ENCODE measurements at places on chromosomes 4 and X.

DNA sequence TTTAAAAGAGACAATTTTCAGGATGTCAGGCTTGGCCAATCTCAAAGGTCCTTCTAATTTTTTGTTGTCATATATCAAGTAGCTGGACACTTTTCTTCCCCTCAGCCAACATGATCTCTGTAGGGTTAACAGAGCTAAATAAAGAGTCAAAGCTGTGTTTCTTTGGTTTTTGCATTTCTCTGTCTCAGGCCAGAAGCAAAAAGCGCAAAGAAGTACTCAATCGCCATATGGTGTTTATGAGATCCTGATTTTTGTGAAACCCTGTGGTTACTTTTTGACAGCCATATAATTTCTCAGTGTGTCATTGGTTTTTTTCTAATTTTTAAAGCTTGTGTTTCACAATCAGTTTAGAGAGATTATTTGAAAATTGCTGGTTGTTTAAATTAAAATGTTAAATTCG is 111.9 kb downstream of the MAPK10 start:
- DNase-seq: no peak

DNA sequence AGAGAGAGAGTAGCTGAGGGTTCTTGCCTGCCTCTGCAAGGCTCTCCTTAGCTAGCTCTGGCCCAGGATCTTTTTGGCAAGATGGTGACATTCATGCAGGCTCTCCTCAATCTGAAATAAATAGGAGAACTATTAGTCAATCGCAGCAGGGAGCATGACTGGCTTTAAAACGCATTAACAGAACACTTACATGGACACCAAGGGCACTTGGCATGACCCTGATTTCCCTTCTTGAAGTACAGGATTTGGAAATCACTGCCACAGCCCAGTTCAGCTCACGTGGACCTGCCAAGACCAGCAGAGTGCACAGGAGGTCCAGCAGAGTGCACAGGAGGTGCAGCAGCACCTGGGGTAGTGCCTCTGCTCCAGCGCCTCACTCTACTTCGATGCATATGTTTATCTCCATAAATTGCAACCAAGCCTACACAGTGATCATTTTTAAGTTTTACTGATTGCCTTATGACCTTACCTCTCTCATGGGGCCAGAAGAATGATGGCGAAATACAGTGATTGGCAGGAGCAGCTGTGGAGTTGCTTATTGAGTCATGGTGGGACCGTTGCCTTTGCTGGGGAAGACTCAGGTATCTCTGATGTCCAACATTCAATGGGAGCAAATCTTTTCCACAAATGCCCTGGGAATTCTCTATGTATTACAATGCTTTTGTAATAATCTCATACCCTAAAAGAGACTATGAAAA is 122.4 kb downstream of the SYNPO2 start:
- DNase-seq: no peak

- no peak for DNase-seq
Measured at GRCh38 chr4:83177182-83177581, 62.7 kb upstream of the PLAC8 start.

DNA sequence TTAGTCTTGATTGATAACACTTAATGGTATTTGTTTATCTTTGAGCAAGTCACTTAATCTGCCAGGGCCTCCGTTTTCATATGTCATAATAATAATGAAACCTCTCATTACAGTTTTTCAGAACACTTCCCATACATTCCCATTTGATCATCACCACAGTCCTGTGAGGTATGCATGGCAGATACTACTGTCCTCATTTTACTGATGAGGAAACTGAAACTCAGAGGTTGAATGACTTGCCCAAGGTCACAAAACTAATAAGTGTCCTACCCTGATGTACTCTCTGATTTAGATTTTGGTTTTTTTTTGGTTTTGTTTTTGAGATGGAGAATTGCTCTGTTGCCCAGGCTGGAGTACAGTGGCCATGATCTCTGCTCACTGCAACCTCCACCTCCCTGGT is 25.7 kb downstream of the ZFX start:
- DNase-seq: no peak

DNA sequence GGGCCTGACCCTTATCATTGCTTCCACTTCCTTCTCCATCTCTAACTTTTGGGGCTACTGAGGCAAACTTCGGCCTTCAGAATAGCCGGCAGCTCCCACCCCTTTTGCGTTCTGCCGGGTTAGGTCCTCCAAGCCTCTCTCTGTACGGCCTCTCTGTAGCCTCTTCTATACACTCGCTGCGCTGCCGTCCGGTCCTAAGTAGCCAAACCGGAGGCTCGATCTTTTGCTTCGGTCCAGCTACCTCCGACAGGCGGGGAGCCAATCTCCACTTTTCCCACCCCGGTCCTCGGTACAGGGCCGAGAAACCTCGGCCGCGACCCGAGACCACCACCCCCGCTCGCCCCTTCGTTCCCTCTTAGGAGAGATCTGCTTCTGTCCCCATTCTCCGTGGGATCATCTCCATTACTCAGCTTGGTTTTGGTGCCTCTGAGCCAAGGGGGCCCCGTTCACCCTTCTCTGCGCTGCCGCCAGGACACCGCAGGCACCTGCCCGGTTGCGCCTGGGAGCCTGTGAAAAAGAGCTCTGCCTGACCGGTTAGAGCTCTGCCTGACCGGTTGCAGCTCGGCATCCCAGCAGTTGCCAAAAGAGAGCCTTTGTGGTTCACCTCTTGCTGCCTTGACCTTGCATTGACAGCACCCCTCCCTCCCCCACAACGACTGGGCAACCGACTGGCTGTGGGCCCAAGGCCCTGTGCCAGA is 1.0 kb upstream of the HTR2C start:
- DNase-seq: no peak

GRCh38 chr4:26861434-26862186 is 969 bp downstream of the STIM2 start:
- peak; percentile 62 for DNase-seq

DNA sequence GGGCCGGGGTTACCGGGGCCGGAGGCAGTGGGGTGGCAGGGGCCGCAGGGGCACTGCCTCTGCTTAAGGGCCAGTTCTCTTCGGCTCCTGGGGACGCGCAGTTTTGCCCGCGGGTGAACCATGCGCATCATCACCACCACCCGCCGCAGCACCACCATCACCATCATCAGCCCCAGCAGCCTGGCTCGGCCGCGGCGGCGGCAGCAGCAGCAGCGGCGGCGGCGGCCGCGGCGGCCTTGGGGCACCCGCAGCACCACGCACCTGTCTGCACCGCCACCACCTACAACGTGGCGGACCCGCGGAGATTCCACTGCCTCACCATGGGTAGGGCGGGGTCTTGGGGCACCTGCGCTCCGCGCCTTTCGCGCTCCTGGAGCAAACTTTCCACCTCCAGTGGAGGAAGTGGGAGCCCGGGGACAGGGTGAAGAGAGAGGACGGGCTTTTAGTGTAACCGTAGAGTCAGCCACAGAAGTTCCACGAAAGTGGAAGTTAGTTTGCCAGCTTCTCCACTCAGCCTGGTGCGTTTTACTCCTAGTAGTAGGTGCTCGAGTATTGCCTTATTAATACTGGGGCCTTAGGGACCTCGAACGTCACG is 729 bp downstream of the GSX2 start:
- DNase-seq: no peak

- no peak for DNase-seq
Measured at GRCh38 chr4:179027569-179027968, 1585.3 kb upstream of the AGA start.

DNA sequence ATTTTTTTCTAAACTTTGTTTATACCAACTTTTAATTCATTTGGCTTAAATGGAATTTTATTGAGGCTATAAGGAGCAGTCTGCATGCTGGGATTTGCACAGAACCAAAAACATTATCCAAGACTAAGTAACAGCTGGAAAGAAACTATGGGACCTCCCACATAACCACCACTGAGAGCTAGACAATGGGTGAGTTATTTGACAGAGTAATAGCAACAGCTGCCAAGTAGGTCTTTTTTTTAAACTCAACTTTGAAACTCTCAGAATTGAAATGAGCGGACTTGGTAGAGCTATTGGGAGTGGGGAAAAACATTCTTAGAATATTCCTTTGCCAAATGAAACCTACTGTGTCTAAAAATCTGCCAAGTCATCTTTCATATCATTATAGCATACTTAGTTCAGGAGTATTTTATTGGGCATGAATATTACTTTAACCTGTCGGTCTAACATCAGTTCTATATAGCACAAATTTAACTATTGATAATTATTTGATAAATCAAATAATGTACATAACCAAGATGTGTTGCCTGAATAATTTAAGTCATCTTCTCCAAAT is 1428.0 kb downstream of the PCDH7 start:
- DNase-seq: no peak

DNA sequence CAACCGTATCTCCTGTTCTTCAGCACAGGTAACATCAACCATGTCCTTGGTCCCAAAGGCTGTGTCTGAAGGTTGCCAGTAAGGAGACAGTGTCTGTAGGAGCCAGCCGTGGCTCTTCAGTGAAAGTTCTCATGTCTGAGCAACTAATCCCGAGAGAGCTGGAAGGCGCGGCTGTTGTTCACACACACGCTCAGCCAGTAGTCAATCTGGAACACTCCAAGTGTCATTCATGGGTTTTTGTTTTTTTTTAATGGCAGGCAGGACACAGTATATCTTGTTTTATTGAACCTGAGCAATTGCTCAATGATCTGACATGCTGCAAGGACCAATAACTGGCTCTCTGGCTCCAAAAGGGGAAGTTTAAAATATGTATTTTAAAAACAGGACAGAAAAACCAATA is 48.4 kb upstream of the MAP3K15 start:
- no peak for DNase-seq

DNA sequence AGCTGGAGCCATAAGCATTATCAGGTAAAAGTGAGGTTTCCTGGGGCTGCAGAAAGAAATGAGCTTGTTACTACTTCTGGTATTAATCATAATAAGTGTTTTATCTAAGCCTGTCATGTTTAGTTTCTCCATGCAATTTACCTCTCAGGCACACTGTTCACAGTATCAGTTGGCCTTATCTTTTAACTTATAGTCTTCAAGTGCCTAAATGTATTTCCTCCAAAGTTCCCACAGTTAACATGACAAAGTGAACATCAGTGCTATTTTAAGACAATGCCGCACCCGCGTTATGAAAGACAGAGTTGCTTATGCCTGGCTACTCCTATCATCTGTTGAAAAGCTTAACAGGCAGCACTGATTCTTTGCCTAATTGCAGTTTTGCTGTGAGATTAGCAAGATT is 408.7 kb upstream of the FAM241A start:
- DNase-seq: no peak

GRCh38 chr4:37973441-37973840 is 13.2 kb downstream of the PTTG2 start:
- DNase-seq: no peak

- no peak for DNase-seq
Measured at GRCh38 chrX:54012830-54013500, 31.3 kb downstream of the PHF8 start.

DNA sequence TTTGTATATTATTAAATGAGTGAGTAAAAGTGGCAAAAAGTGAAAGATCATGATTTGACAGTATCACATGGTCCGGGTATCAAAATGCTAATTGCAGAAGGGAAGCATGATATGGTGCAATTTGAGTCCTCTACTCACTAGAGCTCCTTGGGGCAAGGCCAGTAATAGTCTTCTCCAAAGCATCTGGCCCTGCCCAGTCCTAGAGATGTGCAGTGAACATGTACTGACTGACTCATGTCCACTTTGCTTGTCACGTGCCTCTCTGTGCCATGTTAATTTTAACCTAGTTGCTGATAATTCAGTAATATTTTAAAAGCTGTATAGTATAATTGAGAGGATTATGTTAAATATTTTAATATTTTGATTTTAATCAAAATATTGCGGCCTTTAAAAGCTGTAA is 54.6 kb upstream of the TENM3 start:
- peak; percentile 68 for DNase-seq

DNA sequence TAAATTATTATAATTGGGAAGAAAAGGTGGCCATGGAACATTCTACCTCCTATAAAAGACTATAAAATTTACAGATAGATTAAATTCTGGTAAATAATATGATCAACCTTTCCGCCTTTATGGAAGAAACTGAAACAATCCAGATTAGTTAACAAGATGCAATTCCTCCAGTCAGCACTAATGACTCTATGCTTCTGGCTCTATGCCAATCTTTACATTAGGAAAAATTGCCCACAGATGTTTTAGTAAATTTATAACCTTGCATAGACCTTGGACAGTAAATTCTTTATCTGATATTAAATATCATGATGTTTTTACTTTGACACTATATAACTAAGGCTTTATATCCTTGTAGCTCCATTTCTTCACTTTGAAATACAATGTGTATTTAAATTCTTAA is 2302.5 kb downstream of the ARAP2 start:
- DNase-seq: no peak

DNA sequence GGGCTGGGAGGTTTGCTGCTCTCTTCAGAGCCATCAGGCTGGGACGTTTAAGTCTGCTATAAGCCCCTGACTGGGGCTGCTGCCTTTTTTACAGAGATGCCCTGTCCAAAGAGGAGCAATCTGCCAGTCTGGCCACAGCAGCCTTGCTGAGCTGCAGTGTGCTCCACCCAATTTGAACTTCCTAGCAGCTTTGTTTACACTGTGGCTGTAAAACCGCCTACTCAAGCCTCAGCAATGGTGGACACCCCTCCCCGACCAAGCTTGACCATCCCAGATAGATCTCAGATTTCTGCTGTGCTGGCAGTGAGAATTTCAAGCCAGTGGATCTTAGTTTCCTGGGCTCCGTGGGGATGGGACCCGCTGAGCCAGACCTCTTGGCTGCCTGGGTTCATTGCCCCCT is 40.7 kb downstream of the SPATA18 start:
- no peak for DNase-seq

DNA sequence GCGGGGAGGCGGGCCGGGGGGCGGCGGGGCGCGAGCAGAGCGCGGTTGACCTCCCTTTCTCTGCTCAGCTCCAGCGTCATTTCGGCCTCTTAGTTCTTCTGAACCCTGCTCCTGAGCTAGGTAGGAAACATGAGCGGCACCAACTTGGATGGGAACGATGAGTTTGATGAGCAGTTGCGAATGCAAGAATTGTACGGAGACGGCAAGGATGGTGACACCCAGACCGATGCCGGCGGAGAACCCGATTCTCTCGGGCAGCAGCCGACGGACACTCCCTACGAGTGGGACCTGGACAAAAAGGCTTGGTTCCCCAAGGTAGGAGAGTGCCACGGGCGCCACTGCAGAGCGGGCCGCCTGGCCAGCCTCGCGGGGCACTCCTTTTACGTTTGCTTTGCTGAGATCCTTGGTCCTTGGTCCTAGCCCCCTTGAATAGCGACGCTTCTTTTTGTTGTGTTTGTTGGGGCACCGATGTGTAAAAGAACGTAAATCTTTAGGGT is at the start of gene HTATSF1:
TSS of gene HTATSF1 (plus strand) at position 37 of the 497 bp plus-strand sequence. CDS start at position 130, 93 bp downstream.
- no peak for DNase-seq

GRCh38 chr4:24260923-24261564 is 323.3 kb downstream of the DHX15 start:
- no peak for DNase-seq

GRCh38 chr4:110489901-110490508 is 14.1 kb downstream of the ENPEP start:
- no peak for DNase-seq

GRCh38 chr4:189835505-189835904 is 105.2 kb upstream of the FRG1 start:
- no peak for DNase-seq

- no peak for DNase-seq
Measured at GRCh38 chrX:8191022-8191421, 20.0 kb upstream of the VCX2 start.

GRCh38 chrX:37331546-37331945 is 17.6 kb upstream of the PRRG1 start:
- no peak for DNase-seq

All from HCEC 1CT (cell line).